Activated naive CD4-positive, alpha-beta T cell treated with anti-CD3 and anti-CD28 coated beads, Interleukin-2, amount 50 U/mL, for 72 hours (primary cell): ENCODE measurements at places on chromosomes 11 and 22. TPM values are rescaled to one million over a fixed set of nuclear protein-coding genes. Genes with fewer than 3 reads are reported as not detected.

SCN4B gene
- 1.8 TPM for total RNA-seq

RFPL2 gene
- 0.29 TPM for total RNA-seq

SOX6 gene
- not detected for total RNA-seq

FLRT1 gene
- not detected for total RNA-seq

ACRV1 gene
- not detected for total RNA-seq

DNA sequence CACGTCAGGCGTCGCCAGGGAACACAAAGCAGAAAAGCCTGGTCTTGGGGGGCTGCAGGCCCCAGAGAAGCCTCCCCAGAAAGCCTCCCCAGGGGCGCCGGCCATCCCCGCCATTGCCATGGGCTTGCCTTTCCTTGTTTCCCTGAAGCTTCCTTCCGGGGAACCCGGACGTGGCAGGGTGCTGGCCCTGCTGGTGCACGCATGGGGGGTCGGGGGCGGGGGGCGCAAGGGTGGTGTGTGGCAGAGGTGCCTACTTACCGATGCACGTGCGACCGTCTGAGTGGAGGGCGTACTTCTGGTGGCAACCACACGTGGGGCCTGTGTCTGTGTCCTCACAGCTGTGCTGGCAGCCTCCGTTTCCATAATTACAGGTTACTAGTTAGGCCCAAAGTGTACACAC is 71.0 kb upstream of the TTLL12 start:
- no peak for DNase-seq

GRCh38 chr11:130783323-130783722 is 133.0 kb downstream of the SNX19 start:
- no peak for DNase-seq

GRCh38 chr11:63641727-63642126 is 27.5 kb upstream of the PLAAT3 start:
- DNase-seq = no peak

DNA sequence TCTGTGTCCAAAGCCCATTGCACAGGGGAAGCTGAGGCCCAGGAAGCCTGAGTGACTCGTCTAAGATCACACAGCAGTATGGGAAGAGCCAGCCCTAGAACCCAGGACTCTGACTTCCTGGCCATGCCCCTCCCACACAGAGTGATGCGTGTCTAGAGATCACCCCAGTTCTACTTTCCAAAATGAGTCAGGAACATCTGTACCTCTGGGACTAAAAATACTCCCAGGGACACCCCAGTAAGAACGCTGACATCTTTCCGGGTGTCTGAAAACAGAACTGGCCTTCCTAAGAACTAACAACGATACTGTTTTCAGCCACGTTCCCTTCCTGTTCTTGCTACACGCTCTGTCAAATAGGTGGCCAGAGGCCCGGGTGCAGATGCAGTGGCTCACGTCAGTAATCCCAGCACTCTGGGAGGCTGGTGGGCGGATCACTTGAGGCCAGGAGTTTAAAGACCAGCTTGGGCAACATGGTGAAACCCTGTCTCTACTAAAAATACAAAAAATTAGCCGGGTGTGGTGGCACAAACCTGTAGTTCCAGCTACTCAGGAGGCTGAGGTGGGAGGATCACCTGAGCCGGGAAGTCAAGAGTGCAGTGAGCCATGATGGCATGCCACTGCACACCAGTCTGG is 21.7 kb upstream of the PDGFB start:
- DNase-seq = peak; percentile 66

GRCh38 chr11:96139691-96140090 is 203.3 kb downstream of the MAML2 start:
- no peak for DNase-seq
